ENCODE measurements at places on chromosomes 1 and 21. TPM values are rescaled to one million over a fixed set of nuclear protein-coding genes. Genes with fewer than 3 reads are reported as not detected.

Gene UQCRHL
- total RNA-seq = 0.49 TPM

Gene C8B
- total RNA-seq = 422 TPM

Gene TTLL7
- 0.92 TPM for total RNA-seq

Gene C1orf35
- total RNA-seq = 5.4 TPM

Gene CFAP410
- total RNA-seq = 13.7 TPM

Gene ITLN2
- total RNA-seq = not detected

Gene MKNK1
- 22.7 TPM for total RNA-seq

Gene SLC22A15
- 3.7 TPM for total RNA-seq

Gene DMBX1
- not detected for total RNA-seq

Gene FAF1
- 24.1 TPM for total RNA-seq

Gene CD55
- total RNA-seq = 23.0 TPM

Gene PDZK1IP1
- total RNA-seq = 38.7 TPM

Gene RGS16
- total RNA-seq = 0.15 TPM

Gene HAO2
- total RNA-seq = 33.9 TPM

Gene NECTIN4
- total RNA-seq = not detected

Gene SERINC2
- total RNA-seq = 62.6 TPM

Gene S100A9
- 80.7 TPM for total RNA-seq

Gene CFHR3
- total RNA-seq = 315 TPM

Gene C1orf87
- total RNA-seq = not detected

Gene PRAMEF12
- not detected for total RNA-seq

Gene DNAJC28
- total RNA-seq = 2.2 TPM

Gene IARS2
- 55.1 TPM for total RNA-seq

Gene HLX
- total RNA-seq = 5.9 TPM

Gene MATN1
- not detected for total RNA-seq

Gene PSRC1
- 3.4 TPM for total RNA-seq

Gene FAM72B
- total RNA-seq = not detected

Gene SEMA6C
- total RNA-seq = 8.3 TPM

Gene SLC45A3
- 7.8 TPM for total RNA-seq

Gene ANKRD45
- total RNA-seq = not detected

Gene TNFRSF1B
- 30.1 TPM for total RNA-seq

Gene NHLH1
- total RNA-seq = not detected

Gene MYCL
- total RNA-seq = 20.5 TPM

Gene SLAMF1
- total RNA-seq = 0.42 TPM

Gene TNFSF18
- not detected for total RNA-seq

Gene HNRNPCL1
- total RNA-seq = not detected

Gene PSMD4
- total RNA-seq = 72.2 TPM

Gene SH3BGR
- total RNA-seq = 2.0 TPM

Gene PODN
- 8.9 TPM for total RNA-seq

Gene NR0B2
- 39.6 TPM for total RNA-seq

Gene SDE2
- 9.1 TPM for total RNA-seq

Gene KIF17
- total RNA-seq = 1.2 TPM

Gene TGFB2
- 0.22 TPM for total RNA-seq

Gene L1TD1
- not detected for total RNA-seq

Gene CFHR4
- total RNA-seq = 54.1 TPM

Gene PDZK1
- total RNA-seq = 64.8 TPM

Gene PTPRC
- 15.6 TPM for total RNA-seq

Gene PAQR6
- 1.6 TPM for total RNA-seq

Gene FAM72D
- 0.09 TPM for total RNA-seq

Gene GPR153
- total RNA-seq = 5.7 TPM

Gene SPRR1B
- not detected for total RNA-seq

Gene ATP6V1G3
- not detected for total RNA-seq

Gene RXFP4
- not detected for total RNA-seq

Gene LCE3D
- total RNA-seq = not detected

Gene SLC30A2
- total RNA-seq = 0.31 TPM

Gene ATP1A4
- not detected for total RNA-seq

Gene COL24A1
- not detected for total RNA-seq

Gene PTPN22
- 0.60 TPM for total RNA-seq

Measured in right lobe of liver (tissue), 6 donors.